ENCODE measurements at places on chromosomes 4 and X.

DNA sequence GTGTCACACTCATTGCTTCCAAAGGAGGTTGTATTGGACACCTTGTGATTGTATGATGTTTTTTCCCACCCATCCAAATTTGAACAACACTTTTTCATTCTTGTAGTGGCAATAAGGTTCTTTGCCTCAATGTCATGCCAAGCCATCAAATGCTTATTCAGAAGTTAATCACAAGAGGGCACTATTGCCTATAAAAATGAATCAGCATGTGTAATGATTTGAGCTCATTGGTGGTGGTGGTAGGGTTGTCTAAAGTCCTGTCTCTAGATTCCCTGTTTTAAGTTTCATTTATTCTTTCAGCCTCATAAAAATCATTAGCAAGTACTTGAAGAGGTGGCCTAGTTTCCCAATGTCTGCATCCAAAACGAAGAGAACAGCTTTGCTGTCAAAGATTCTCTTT, 37.0 kb downstream of the IRS4 start:
- no peak for DNase-seq

DNA sequence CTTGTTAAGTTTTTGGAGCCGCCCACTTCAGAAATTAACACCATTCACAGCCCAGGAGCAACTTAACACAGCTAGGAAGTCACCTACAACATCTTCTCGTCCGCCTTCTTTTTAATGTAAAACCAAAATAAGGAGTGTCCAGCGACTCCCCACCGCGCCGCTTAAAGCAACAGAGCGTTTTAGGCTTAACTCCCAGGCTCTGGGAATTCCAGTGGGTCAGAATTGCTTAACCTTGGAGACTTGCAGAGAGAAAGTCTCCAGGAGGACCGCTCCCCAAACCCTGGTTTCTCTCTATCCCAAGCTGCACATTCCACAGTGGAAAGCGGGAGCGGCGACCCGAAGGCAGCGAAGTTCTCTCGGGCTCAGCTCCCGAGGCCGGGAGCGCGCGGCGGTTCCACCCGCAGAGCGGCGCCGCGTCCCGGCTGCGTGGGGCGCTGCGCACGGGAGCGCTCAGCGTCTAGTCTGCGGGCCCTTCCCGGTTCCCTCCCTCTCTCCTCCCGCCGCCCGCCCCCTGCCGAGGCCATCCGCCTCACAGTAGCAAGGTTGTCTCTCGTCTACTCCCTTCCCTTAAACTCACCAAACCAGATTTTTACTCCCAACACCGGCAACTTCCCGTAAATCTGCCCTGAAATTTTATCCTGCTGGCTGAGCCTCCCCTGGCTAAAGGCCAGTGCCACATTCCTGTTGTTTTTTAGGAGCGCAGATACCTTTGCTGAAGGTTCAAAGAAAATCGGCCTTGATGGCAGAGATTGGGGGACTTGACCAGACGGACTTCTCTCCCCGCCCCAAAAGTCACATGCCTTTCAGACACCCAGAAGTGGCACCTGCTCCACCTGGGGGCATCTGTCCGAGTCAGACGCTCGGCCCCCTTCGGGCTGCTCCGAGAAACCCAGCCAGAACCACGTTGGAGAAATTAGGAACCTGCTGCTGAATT, at the start of gene RBM47:
Gene RBM47 (minus strand): TSS at position 464 of the 934 bp plus-strand sequence. CDS start 190,971 bp downstream, outside the sequence.
- peak; percentile 14 for DNase-seq

- no peak for DNase-seq
These were observed 70.2 kb upstream of the TLR3 start for GRCh38 chr4:185998791-185999190.

- DNase-seq = no peak
These were observed 80.1 kb upstream of the STIM2 start for GRCh38 chr4:26780539-26780938.

- no peak for DNase-seq
These were observed 14.9 kb upstream of the DHX15 start for GRCh38 chr4:24599275-24599674.

- DNase-seq = no peak
These were observed 61.7 kb downstream of the ADRA2C start for GRCh38 chr4:3827616-3828492.

All from CD4-positive, alpha-beta T cell treated with Interleukin-21 for 1 hour (primary cell).